ENCODE measurements at places on chromosomes 3 and 15.

DNA sequence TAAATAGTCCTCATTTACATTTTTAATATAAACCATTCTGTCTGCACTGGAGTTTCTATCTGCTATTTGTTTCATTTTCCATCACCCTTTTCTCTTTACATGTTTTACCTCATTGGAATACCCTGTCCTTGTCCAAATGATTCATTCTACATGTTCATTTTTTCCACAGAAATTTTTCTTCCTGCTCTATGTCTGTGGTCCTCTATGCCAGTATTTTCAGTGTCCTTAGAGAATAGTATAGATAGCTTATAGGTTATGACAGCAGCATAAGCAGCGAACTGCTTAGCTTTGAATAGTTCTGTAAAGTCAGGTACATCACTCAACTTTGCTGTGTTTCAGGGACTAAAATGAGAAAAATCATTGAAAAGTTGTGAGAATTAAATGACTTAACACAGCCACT is 742.3 kb upstream of the CBLB start:
- no peak for DNase-seq

DNA sequence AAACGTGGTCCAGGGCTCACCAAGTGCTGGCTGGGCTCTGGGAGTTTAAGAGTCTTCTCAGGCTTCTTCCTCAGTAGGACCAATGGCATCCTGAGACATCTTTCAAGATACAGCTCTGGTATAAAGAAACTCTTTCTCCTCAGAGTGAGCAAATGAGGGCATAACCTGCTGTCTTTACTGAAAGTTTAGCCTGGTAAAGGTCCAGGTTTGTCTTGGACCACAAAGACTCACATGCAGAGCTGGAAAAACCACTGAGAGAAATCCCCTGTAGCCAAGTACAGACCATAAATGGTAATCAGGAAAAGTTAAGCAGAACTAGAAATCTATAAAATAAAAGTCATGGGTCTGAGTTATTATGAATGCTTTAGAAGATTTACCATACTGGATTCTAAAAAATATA is 23.1 kb downstream of the CD47 start:
- no peak for DNase-seq

DNA sequence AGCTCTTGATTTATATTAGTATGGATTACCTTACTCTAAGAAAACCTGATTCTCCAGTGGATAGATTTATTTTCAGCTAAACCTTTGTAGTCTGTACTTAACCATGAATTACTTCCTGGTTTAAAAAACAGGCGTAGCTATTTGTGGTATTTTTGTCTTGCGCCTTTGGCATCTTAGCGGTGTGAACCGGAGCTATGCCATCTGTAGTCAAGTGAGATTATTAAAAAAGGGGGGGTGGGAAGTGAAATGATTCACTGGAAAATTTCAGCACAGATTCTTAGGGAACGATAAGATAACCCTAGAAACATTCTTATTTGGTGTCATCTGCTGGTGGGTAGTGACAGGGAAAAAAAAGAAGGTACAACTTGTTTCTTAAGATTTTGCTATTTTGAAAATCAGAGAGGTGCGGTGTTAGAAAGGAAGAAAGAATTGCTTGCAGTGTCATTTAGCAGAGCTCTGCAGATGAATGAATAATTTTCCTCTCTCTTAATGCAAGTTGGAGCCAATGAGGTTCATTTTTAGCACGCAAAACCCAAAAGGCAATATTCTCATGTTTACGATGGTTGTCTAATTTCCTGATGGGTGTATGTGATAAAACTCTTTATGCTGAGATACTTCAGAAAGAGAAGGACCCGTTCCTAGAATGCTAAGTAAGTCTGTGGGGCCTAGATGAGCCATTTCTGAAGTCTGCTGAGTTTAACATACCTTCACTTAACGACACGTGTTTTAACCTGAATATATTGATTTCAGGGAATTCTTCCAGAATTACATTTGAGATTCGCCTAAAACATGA is 44.0 kb downstream of the PSMD6 start:
- DNase-seq, result no peak

GRCh38 chr3:10453431-10454163 is 51.8 kb downstream of the ATP2B2 start:
- no peak for DNase-seq

DNA sequence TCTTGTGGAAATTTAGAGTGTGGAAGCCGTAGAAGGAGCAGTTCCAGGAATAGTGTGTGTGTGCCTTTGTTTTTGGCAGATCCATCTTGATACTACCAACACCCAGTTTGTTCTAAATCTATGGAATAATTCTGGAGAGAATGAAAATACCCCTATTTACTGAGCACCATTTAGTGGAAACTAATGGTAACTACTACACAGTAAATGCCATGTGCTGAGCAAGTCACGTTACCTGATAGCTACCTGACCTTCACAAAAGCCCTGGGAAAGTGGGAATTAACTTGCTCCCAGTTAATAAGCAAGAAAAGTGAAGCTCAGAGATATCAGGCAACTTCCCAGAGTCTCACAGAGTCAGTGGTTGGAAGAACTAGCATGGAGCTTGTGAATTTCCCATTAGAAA is 137.7 kb downstream of the ARPP21 start:
- no peak for DNase-seq

DNA sequence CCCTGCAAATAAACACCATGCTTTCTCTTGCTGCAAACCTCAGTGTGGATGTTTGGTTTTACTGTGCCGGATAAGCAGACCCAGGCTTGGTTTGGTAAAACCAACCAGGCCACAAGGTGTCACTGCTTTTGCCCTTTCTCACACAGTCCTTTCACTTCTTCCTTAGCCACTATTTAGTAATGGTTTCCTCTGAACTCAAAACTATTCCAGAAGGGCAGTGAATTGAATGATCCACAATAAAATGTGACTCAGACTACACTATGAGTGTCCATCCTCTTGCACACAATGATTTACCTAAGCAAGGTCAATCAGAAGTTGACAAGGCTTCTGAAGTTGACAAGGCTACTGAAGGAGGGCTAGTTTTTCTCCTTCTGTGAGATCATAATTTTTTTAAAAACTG is 552.4 kb upstream of the CCDC54 start:
- DNase-seq, result no peak

DNA sequence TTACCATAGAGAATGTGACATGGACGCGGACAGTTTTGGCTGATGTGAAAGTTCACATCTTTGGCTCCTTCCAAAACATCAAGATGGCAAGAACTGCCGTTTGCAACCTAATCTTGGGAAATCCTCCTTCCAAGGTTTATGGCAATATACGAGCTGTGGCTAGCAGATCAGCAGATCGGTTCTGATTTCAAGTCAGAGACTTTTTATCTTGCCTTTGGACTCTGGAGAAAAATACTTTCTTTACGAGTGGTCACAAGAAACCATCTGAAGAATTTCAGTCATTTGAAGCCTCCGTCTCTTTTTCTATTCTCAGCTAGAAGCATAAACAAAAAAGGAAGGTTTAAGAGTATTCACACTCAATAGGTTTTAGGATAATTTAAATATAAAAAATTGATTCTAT is 153.5 kb upstream of the MEIS2 start:
- no peak for DNase-seq

- DNase-seq, result no peak
These were observed 91.5 kb upstream of the ATP2B2 start for GRCh38 chr3:10596746-10597448.

DNA sequence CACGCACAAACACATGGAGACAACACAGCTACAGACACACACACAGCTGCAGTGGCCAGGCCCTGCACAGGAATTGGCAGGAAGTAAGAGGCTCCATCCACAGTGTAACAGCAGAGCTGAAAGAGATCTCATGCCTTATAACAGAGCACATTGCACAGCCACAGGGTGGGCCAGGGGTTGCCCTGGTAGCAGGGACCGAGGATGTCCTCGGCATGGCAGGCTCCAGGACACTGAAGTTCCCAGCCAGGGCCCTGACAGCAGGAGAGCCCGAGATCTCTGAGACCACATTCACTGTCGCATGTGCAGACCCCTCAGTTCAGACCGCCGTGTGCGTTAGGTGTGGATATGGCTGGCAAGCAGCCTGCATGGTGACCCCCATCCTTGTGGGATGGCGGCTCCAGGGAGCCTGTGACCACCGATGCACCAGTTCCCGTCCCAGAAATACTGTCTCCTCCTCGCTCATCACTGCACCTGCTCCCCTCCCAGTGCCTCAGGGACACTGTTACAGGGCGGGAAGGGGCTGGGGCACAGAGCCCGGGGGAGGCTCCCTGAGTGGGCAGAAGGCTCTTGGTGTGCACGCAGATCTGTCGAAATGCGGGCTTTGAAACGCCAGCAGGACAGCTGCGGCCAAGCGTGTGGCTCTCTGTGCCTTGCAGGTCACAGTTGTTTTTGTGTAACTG is 1.5 kb upstream of the OCA2 start:
- no peak for DNase-seq

DNA sequence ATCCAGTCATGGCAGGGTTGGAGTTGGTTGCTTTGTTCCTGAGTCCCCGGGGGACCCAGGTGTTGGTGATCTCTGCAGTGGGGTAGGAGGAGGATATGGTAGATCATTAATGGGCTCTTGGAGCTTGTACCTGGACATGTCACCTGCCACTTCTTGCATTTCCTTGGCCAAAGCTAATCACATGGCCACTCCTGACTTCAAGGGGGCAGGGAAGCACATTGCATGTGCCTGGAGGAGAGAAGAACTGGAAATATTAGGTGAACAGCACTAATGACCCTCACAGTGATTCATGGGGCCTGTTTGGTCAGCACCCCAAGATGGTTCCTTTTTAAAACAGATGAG is 87.1 kb upstream of the MYZAP start:
- no peak for DNase-seq

DNA sequence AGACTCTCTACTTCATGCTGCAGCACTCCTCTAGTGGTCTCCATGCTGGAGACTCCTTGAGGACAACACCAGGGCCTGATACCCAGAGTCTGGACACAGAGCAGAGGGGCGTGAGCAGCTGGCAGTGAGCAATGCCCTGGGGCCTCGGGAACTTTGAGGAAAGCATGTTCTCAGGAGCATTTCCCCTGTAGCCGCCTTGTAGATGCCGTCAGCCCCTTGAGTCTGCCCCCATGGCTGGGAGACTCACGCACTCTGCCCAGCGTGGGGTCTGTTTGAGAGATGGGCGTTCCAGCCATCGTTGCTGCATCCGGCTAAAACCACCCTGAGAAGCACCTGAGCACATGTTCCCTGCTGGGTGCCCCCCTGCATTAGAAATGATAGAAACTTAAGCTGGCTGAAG is 56.8 kb downstream of the PLXNA1 start:
- no peak for DNase-seq

DNA sequence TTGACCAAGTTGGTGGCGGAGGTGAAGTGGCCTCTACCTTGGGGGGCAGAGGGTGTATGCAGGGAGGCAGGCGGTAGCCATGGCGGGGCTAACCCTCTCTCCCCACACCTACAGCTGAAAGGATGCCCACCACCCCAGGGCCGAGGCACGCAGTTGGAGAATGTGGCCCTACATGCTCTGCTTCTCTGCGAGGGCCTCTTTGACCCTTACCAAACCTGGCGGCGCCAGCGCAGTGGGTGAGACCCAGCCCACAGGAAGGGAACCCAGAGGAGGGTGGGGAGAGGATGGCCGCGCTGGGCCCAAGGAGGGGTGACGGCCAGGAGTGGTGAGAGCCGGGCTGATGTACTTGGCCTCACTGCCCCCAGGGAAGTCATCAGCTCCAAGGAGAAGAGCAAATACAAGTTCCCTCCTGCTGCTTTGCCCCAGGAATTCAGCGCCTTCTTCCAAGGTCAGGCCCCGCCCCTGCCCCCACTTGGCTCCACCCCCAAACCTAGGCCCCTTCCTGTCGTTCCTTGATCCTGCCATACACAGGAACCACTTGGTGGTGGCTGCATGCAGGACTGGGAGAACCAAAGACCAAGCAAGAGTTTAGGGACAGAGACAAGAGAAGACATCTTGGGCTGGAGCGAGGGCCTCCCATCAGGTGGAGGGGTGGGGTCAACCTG is 9.8 kb downstream of the NBEAL2 start:
- no peak for DNase-seq

DNA sequence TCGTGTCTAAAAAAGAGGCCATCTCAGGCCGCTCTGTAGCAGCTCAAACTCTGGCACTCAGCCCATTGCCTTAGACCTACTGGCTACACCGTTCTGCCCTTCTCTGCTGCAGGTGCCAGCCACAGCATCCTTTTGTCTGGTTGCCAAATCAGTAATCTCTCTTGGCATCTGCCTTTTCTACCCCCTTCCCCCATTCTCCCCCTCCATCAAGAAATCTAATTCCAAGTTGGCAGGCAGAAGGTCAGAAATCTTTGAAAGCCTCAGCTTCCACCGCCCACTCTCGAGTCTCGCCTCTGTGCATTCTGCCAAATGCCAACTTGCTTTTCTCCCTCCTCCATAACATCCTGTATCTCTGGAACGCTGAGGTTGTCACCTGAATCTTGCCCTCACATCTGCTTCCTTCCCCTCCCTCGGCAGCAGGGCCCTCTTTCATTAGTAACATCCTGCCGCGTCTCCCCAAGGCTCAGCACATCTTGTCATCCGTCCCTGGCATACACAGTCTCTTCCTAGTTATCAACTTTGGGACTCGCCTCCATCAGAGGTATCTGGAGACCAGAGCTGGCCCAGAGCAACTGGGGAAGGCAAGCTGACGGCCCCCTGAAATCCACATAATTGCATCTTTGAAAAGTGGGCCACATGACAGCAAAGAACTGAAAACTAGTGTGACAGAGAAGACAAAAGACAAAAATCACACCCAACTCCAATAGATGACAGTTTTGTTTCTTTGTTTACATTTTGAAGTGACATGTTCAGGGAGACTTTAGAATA is 312.0 kb upstream of the CCDC54 start:
- no peak for DNase-seq

DNA sequence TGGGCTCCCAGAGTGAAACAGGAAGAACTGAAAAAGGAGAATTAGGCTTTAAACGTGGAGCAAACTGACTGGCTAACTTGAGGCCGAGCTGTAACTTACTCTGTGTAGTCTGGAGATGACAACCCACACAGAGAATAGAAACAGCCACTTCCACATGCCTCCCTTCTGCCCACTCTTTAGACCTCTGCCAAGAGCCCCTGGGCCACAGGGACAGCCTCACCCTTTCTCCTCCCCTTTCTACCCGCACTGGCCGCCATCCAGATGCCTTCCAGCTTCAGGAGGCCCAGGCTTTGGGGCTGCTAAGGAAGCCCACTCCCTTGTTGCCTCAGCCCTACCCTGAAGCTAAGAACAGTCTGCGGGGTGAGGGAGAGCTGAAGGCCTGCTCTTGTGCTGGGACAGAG is 6.8 kb downstream of the ARHGAP31 start:
- DNase-seq, result no peak

GRCh38 chr15:33236841-33237509 is 42.5 kb upstream of the FMN1 start:
- no peak for DNase-seq

DNA sequence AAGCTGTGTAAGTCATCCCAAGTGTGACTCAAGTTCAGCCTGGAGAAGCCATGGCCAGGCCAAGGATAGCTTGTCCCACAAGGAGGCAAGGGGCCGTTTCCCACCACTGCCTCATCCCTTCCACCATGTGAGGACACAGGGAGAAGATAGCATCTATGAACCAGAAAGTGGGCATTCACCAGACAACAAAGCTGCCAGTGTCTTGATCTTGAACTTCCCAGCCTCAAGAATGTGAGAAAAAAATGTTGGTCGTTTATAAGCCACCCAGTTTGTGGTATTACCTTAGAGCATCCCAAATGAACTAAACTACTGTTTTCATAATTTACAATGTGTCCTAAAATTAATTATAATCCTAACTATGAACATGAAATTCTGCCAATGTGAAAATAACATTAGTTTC is 930.8 kb upstream of the CFAP20DC start:
- no peak for DNase-seq
